ENCODE measurements at places on chromosomes 12 and 14.

DNA sequence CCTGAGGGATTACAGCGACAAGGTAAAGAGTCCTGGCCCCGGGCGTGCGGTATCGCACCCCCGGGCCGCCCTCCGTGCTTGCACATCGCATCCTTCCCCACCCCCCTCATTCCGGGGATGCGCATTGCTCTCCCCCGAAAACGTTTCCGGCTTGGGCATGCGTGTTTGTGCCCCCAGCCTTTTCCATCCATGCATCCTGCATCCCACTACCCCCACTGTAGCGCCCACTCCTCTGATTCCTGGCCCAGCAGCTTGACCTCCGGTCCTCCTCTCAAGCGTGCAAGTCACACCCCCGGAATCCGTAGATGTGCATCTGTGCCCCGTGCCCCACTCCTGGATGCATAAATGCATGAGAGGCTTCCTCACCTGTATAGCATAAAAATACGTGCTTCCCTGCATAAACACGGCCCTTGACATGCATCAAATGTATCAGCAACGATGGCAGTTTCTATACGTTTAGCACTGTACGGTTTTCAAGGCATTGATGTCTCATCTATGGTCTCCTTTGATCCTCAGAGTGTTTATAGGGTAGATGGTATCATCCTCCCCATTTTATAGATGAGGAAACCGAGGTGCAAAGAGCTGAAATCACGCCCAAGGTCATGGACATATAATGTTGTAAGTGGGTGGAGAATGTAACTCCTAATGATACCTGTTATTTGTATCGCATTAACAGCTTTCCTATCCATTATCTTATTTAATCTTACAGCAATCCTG is 484 bp downstream of the RIC8B start:
- DNase-seq, result no peak

- no peak for DNase-seq
These were observed 151.0 kb downstream of the SLC38A4 start for GRCh38 chr12:46674800-46675199.

DNA sequence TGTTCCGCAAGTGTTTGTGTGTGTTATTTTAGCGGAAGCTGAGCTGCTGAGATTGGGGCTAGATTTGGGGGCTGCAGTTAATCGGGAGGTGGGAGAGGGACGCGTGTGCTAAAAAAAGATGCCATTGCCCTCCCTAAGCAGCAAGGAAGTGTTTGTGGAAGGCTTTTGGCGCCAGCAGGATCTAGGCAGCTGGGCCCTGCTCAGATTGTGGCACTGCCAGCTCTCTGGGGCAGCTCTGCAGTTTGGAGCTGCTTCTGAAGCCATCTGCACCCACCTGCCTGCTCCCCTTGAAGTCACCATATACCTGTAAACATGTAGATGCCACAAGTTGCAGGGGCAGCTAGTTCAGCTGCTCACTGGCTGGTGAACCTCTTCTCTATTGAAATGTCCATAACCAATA is 28.8 kb downstream of the TPCN1 start:
- no peak for DNase-seq

DNA sequence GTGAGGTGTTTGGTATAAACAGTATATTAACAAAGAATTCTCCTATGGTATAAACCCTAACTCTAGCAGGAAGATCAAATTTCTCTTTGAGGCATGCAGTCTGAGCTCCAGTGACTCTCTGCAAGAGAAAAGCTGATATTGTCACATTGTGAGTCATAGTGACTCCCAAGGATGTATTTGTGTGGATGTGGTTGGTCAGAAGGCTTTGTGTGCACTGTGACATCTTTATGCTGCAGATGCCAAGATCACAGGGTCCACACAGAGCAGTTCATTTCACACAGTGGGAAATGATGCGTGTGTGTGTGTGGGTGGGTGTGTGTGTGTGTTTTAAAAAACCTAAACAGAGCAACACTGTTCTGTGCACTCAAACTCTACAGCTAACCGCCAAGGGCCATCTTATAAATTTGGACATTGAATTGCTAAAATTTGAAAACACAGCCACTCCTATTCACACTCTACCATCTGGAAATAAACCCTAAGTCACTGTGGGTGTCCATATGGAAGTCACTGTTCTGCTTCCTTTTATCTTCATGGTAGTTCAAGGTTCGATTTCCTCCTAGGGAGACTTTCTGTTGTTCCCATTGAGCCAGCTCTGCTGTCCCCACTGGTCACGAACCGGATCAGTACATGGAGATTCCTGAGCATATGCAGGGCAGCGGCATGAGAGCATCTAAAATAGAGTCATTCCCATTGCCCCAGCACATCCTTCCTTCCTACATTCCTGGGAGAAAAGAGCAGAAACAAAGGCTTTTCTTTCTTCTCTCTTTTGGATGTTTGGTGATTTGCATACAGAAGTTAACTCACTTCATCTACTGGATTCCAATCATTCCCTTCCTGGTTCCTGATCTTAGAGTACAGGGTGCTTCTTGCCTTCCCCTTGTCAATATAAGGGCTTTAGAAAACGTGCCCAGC is 727.6 kb downstream of the DIO2 start:
- no peak for DNase-seq

DNA sequence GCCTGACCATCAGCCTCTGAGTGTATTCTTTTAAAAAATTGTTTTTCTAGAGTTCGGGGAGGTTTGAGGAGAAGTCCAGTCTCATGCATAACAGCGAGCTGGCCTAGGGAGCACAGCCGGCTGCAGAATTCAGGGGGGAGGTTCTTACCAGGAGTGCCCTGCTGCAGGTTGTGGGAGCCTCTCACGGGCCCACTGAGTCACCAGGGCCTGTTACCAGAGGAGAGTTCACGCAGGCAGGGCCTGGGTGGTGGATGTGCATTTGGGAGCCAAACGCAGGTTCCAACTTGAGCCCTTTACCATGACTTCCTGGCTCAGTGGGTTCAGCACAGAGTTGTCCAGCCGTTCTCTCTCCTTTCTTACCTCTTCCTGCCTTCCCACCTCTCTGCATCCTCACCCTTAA is 14.4 kb downstream of the CD9 start:
- no peak for DNase-seq

GRCh38 chr12:121793440-121793837 is at the start of gene RHOF:
Gene RHOF, minus strand, starts transcription at chr12:121793688. Its CDS starts 55 bp downstream, at chr12:121793633.
- no peak for DNase-seq

DNA sequence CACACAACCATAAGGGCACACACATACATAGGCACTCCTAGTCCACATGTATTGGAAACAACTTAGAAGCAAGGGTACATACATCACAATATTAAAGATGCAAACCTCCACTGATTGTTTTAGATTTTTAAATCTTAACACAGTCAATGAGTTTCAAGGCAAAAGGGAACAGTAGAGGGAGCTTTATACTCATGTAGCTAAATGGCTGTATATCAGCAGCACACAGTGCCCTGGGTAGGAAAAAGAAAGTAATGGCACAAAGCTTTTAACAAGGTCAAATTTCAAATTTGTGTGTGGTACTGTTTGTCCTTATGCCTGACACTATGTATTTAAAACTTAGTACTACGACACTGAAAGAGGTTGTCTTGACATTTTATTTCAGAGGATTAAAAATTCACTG is 262.0 kb downstream of the MED13L start:
- no peak for DNase-seq

DNA sequence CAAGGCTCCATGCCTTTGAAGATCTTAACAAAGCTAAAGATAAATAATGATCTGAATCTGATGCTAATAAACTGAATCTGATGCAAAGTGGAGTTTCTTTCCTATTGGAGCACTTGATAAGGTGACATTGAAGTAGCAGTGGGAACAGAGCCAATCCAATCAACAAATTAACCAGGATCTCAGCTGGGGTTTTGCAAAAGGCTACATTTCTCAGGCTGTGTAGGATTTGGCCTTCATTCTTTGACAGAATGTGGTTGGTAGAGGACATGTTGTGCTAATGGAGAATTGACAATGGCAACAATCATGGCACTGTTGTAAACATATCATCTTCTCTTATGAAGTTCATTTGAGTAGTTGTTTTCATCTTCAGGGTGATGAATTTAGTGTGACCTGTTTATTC is 164.9 kb downstream of the CCDC91 start:
- DNase-seq, result no peak

DNA sequence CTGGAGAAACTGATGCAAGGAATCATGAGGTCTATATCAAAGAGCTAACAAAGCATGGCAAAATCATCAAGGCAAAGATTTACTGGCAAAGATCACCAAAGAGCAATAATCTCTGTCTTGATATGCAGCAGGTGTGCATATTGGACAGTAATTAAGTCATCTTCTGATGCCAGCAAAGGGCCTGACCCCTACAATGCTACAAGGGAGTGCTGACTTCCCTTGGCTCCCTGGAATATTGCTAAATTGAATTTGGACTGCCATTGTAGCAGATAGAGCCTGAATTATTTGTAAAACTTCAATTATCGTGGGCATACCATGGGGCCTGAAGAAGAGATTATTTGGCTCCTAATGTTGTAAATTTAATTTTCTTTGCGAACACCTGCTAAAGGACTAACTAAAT is 307.9 kb upstream of the SYT1 start:
- DNase-seq, result no peak
